Hematopoietic multipotent progenitor cell treated with erythropoietin and hydrocortisone succinate and interleukin-3 and kit ligand, for 6 days (in vitro differentiated cells): ENCODE measurements at places on chromosomes 6 and 20.

DNA sequence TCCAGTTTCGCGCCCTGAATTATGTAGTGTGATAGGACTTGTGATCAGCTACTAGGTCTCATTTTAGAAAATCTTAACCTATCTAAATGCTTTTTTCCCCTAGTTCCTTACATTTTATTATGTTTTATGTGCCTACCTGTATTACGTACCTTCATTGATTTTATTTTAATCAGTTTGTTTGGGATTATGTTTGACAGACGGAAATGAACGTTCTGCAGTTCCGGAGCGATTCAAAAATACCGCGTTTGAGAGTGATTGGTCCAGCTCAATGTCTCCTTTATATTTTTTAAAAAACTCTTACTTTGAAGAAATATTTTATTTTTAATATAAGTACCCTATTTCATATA, 114.3 kb upstream of the BTN3A2 start:
- DNase-seq, result no peak

DNA sequence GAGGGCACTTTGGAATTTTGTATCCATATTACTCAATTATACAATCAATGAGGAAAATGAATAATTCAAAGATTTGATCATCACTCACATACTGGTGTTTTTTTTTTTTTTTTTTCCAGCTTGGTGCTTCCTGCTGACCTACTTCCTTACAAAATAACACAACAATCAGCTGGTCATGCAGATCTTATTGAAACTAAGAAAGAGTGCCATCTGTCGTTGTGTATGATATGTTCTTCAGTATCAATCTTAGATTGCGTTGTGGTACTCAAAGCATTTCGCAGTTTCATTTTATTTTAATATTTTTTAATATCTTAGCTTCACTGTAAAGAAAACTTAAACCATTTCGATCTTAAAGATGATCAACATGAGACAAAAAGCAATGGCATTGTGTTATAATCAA, 155.6 kb downstream of the OGFRL1 start:
- no peak for DNase-seq

DNA sequence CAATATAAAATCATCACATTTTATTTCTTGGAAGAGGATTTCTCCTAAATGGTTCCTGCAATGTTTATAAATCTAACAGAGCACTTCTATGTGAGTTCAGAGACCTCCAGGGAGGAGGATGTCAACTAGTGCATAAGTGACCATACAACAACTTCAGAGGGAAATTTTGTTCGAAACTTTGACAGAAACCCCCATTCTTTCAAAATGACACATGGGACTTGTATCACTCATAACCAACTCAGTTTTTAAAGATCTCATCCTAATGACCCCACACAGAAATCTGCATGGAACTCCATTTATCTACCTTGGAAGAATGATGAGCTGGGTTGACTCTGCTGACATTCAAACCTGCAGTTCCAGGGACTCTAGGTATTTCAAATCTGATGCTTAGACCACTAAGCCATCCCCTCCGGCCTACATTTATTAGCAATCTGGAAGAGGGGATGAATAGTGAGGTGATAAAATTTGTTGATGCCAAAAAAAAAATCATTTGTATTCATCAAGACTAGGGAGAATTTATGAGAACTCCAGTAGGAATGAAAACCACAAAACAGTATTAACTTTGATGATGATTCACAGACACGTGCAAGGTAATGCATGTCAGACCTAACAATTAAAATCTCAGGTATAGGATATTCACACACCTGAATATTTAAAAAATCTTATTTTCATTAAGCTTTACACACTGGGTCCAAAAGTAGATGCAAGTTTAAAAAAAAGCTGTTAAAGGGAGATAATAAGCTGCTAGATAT, 153.0 kb downstream of the REV3L start:
- DNase-seq, result no peak

DNA sequence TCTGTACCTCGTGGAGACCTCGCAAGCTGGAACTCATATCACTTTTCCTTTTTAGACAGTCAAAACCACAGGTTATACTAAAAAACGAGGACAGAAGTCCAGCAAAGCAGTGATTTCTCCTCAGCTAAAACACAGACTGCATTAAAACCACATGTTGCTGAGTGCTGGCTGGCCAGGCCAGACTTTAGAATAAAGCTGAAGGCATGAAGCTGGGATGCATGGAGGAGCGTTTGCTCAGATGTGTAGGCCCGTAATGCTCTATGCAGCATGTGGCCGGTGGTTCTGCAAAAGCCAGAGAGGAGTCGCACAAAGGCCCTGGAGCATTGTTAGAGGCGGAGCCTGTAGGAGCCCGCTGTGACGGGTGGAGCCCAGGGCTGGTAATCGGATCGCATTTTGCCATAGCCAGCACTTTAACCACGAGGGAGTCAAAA, 83.6 kb downstream of the SMOC2 start:
- DNase-seq, result no peak

DNA sequence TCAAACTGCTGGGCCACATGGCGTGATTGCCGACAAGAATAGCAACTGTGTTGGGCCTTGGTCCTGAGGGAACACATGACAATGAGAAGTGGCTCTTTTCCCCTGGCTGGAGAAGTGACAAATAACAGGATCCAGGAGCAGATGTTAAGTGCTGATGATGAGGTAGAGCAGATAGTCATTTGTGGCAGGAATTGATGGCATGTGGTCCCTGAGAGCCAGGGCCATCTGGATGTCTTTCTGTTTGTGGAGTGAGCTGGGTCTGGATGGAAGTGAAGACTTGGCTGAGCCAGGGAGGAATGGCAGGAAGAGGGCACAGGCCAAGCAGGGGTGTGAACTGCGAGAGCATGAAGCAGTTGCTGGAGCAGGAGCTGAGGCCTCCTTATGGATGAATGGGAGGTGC, 67.8 kb downstream of the SCAND1 start:
- DNase-seq, result no peak

GRCh38 chr6:125931733-125932450, 24.7 kb upstream of the HINT3 start:
- DNase-seq, result no peak

- no peak for DNase-seq
Observed at GRCh38 chr6:38156818-38157565, 337.5 kb downstream of the ZFAND3 start.

- no peak for DNase-seq
Observed at GRCh38 chr20:55777641-55778040, 227.7 kb downstream of the CBLN4 start.

DNA sequence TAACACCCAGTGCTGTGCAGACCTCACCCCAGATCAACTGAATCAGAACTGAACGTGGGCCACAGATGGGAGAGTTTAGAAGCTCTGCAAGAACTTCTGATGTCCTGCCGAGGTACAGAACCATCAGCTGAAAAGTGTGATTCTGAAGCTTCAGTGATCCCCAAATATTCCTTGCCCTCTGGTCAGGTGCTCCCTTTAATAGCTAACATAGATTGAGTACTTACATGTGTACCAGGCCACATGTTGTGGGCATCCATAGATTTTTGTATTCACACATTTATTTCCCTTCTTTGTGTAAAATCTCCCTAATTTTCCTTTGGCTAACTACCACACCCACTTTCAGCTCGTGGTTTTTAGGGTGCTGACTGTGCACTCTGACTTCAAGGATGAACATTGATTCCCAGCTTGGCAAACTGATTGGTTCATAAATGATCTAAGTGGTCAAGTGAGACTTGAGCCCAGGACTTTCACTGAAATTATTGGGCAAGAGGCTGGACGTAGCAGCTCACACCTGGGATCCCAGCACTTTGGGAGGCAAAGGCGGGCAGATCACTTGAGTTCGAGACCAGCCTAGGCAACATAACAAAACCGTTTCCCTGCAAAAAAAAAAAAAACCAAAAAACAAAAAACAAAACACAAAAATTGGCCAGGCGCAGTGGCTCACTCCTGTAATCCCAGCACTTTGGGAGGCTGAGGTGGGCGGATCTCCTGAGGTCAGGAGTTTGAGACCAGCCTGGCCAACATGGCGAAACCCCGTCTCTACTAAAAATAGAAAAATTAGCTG, 162.2 kb downstream of the BCAS1 start:
- DNase-seq, result no peak

DNA sequence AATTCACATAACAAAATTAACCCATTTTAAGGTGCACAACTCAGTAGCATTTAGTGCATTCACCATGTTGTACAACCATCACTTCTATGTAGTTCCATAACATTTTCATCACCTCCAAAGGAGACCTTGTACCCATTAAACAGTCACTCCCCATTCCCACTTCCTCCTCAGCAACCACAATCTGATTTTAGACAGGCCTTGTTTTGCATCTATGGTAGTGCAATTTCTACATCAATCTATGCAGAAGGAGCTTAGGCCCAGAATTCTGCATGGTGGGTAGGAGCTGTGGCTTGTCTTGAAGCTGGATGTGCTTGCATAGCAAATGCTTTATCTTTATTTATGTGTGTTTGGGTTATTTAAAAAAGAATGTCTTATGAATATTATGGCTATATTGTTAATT, 13.5 kb upstream of the HLA-DQA1 start:
- peak; percentile 36 for DNase-seq

DNA sequence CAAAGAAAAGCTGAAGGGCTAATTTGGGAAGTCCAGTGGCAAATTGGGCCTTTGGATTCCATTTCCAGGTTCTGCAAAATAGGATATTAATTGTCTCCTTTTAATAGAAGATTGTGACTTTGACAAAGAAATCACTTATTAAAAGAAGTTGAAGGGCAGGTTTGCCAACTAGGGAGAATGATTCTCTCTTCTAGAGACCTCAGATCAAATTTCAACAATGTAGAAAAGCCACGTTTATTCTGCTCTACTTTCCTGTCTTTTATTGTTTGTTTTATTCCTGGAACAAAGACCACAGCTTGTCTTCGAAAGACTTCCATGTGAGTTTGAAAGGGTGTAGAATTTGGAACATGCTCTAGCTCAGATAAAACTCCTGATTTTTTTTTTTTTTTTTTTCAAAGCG, 65.5 kb upstream of the PRL start:
- DNase-seq, result no peak

- DNase-seq, result no peak
Observed at GRCh38 chr20:328027-328974, 2.9 kb downstream of the SOX12 start.

- no peak for DNase-seq
Observed at GRCh38 chr20:18611492-18611891, 23.6 kb downstream of the DTD1 start.

DNA sequence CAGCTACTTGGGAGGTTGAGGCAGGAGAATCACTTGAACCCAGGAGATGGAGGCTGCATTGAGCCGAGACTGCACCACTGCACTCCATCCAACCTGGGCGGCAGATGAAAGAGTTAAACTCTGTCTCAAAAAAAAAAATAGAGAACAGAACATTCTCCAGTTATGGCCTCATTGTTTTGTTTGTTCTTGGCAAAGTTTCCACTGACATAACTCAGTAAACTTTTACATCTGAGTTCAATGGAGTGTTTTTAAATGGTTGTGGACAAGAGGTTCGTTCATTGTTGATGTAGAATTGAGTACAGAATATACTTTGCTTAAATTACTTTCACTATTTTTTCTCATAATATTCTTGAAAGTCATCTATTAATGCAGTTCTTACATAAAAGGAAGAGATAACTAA, 42.2 kb upstream of the IFNGR1 start:
- DNase-seq, result no peak

GRCh38 chr6:8574749-8575468, 139.6 kb upstream of the SLC35B3 start:
- no peak for DNase-seq

GRCh38 chr20:59221707-59222252, 58.2 kb downstream of the ZNF831 start:
- no peak for DNase-seq

GRCh38 chr6:150865043-150865405, 478 bp upstream of the MTHFD1L start:
- no peak for DNase-seq

- DNase-seq, result peak; percentile 33
Observed at GRCh38 chr6:6546318-6547109, 42.0 kb upstream of the LY86 start.

- DNase-seq, result no peak
Observed at GRCh38 chr6:6397842-6398241, 77.4 kb upstream of the F13A1 start.

- no peak for DNase-seq
Observed at GRCh38 chr20:17559338-17559737, 10.5 kb upstream of the DSTN start.

GRCh38 chr20:56722042-56722441, 92.9 kb downstream of the TFAP2C start:
- DNase-seq, result peak; percentile 55

GRCh38 chr20:53004267-53004813, 32.2 kb downstream of the TSHZ2 start:
- DNase-seq, result no peak

DNA sequence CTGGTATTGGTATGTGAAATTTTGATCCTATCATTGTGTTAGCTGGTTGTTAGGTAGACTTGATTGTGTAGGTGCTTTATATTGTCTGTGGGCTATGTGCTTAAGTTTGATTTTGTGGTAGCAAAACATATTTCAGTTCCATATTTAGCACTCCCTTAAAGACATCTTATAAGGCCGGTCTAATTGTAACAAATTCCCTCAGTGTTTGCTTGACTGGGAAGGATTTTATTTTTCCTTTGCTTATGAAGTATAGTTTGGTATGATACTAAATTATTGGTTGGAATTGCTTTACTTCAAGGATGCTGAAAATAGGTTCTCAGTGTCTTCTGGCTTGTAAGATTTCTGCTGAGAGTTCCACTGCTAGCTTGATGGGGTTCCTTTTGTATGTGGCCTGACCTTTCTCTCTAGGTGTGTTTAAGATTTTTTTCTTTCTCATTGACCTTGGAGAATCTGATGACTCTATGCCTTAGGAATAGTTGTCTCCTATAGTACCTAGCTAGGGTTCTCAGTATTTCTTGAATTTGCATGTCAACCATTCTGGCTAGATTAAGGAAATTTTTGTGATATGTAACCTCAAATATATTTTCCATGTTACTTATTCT, 20.1 kb downstream of the CENPW start:
- DNase-seq, result no peak

DNA sequence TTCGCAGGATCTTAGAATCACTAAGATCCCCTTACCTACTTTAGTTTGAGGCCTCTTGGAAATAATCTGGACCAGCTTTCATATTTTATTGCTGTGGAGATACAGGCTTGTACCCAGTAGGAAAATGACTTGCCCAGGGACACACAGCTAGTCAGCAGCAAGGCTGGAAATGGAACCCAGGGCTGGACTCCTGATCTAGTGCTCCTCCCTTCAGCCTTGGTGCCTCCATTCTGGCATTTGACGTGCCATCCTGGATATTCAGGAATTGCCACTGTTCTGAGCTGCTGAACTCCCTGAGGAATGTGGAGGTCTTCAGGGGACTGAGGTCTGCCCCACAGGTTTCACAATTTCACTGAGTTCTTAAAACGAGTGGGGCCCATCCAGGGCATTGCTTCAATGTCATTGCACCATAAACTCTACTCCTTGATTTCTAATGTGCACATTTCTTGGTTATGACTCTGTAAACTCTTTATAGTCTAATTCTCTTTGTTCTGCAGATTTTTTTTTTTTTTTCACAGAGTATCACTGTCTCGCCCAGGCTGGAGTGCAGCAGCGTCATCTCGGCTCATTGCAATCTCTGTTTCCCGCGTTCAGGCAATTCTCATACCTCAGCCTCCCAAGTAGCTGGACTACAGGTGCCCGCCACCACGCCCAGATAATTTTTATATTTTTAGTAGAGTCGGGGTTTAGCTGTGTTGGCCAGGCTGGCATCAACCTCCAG, 26.7 kb upstream of the CDKN1A start:
- no peak for DNase-seq
